Smooth muscle cell of bladder (primary cell): ENCODE measurements at places on chromosomes 7 and 10. TPM values are rescaled to one million over a fixed set of nuclear protein-coding genes. Genes with fewer than 3 reads are reported as not detected.

The SLC26A4 gene
- 0.28 and 0.65 TPM in 2 replicates for total RNA-seq

The SUN3 gene
- total RNA-seq, result not detected in 2 replicates

The TYW1B gene
- total RNA-seq, result 1.3 and 5.1 TPM in 2 replicates

The CPA2 gene
- total RNA-seq, result not detected in 2 replicates

The PON2 gene
- total RNA-seq, result 42.0 and 49.5 TPM in 2 replicates
